ENCODE measurements at places on chromosomes 11 and 22.

DNA sequence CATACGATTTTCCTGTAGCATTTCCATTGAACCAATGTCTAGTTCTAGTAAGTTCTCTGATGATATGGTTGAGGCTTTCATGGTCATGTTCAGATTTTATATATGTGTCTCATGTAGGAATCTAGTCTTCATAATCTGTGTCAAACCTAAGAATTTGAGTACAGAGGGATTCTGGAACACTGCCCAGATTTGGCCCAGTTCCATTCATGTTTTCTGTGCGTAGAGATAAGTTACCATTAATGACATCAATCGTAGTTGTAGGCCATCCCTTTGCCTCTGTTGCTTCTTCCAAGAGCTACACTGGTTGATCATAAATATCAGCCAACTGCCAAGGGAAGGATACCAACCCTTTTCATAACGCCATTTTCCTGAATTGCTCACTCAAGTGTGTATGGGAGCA is 23.3 kb downstream of the ST3GAL4 start:
- no peak for DNase-seq

- no peak for DNase-seq
Observed at GRCh38 chr22:36368359-36368983, 19.3 kb downstream of the MYH9 start.

DNA sequence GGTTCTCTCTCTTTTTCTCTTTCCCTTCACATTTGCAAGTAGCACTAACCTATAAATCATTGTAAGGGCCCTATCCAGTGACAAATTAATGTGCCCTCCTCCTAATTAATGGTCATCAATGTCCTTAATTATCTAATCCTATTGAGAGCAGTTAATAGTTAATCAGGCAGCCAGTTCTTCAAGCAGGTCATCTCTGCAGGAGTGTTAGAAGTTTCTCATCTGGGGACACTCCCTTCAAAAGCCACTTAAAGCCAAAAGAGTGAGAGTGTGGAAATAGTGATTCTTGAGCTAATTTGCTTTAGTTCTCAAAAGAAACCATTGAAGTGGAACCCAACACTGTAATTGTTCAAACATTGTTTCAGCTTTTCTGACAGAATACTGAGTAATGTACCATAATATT is 141.6 kb downstream of the ELP4 start:
- no peak for DNase-seq

DNA sequence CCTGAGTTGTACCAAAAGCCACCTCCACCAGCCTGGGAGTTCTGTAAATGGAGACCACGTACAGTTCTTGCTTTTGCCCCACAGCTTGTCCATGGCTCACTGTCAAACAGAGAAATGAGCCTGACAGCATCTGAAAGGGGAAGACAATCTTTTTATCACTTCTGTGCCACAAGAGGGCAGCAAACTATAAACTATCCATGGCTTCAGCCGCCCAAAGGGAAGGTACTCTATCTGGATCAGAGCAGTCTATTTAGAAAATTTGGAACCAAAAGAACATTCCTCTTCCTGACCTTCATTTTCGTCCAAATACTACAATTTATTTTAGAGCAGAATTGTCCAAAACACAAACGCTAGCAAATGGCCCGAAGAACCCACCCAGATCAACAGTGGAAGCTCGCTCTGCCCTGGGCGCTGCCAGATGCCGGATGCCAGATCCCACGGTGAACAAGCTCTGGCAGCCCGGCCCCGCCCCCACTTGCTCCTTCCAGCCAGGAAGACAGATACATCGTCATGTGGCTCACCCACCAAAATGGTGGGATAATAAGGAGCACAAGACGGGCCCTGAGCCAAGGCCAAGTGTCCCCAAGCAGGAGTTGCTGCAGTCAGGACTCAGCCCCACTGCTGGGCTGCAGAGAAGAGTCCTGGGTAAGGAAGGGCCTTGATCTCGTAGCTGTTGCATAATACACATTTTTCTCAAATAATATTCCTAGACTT is 23.9 kb upstream of the SCGB1A1 start:
- no peak for DNase-seq

DNA sequence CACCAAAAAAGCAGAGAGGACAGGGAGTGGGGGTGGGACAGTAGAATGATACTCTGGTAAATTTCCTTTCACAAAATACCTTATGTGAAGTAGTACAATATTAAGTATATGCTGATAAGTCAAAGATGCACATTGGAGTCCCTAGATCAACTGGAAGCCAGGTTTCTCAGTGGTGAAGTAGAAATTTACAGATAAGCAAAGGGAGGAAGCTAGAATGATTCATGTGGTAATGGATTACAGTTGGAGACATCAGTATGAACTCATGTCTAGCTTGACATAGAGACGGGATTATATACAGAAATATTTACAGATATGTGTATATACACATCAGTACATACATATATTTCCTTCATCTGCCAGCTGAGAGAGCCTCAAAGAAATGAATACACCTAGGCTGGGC is 21.5 kb downstream of the PLEKHB1 start:
- no peak for DNase-seq

GRCh38 chr11:57619331-57619730 is 21.8 kb downstream of the SERPING1 start:
- DNase-seq: no peak

GRCh38 chr11:72245263-72245816 is 1.4 kb upstream of the PHOX2A start:
- DNase-seq: no peak

DNA sequence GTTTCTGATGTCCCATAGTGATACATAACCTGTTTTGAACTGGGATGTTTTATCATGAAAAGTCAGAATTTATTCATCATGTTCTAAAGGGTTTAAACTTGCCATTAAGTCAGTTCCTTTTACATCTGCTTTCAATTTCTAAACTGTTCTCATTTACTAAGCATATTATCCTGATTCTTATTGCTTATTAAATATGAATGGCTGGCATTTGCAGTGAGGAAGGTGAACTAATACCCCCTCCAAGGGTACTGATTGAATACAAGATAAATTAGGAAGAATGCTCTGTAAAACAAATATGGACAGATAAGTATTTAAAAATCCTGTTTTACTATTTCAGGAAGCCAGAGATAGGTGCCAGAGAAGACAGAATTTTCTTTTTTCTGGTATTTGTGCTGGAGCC is 70.8 kb upstream of the HORMAD2 start:
- no peak for DNase-seq

GRCh38 chr11:85407648-85408047 is 219.5 kb downstream of the DLG2 start:
- no peak for DNase-seq

GRCh38 chr11:61171907-61172306 is 10.7 kb upstream of the VPS37C start:
- no peak for DNase-seq

- no peak for DNase-seq
Observed at GRCh38 chr22:38733724-38734381, 21.9 kb downstream of the SUN2 start.

DNA sequence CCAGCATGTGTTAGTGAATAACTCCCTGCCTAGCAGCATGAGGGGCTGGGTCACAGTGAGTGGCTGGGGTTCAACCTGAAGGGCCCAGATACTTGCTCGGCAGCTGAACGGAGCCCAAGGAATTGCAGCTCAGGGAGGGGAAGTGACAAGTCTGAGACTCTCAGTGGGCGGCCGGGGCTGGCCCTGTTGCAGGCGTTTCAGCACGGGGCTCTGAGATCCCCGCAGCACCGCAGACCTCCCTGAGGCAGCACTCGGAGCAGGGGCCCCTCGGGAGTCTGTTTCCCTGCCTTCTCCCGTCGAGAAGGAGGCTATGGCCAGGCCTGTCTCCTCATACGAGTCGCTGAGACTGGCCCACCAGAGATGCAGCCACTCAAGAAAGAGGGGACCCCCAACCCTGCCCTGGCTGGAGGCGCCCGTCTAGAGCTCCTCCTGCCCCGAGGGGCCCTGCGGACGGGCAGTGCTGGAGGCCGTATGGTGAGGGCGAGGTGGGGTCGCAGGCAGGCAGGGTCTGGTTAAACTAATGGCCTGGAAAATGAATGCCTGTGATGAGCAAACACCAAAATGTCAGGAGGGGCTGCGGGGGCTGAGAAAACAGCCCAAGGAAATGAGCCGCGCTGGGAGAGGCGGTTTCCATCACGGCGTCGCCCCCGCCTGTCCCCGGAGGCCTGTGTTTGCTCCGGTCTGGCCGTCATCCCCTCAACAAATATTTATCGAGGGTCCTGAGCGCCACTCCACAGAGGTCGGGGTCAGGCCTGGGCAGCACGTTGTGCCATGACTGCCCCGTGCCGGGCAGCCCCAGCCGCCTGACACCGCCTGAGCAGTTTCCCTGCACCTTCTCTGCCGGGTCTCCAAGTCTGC is 9.3 kb downstream of the TSSC4 start:
- no peak for DNase-seq

GRCh38 chr11:5712507-5712906 is 22.9 kb downstream of the TRIM22 start:
- DNase-seq: no peak

- no peak for DNase-seq
Observed at GRCh38 chr22:19065929-19066328, 56.3 kb downstream of the DGCR2 start.

- DNase-seq: no peak
Observed at GRCh38 chr11:109865548-109866186, 227.5 kb upstream of the ZC3H12C start.

DNA sequence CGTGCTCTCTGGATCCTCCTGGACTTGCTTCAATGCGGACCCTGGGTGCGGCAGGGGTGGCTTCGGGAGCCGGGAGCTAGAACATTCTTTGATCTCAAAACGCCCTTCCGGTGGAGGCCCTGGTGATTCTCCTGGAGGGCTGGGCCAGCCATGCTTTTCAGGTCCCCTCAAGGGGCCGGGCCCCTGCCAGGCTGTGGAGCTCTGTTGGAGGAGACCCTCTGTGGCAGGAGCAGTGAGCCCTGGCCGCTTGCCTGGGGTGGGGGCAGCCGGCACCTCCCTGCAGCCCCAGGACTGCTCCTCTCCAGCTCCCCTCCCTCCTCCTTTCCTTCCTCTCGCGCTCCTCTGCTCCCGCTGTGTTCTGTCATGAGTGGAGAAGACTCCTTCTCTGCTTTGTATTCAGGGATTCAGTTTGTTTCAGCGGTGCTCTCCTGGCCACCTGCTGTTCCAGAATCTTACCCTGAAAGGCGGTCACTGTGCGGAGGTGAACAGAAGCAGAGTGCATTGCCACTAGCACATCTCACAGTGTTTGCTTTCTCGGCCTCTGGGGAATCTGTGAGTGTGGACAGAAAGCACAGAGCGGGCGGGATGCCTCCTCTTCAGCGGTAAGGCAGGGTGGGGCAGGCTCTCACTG is 289.1 kb downstream of the TBC1D22A start:
- DNase-seq: no peak

DNA sequence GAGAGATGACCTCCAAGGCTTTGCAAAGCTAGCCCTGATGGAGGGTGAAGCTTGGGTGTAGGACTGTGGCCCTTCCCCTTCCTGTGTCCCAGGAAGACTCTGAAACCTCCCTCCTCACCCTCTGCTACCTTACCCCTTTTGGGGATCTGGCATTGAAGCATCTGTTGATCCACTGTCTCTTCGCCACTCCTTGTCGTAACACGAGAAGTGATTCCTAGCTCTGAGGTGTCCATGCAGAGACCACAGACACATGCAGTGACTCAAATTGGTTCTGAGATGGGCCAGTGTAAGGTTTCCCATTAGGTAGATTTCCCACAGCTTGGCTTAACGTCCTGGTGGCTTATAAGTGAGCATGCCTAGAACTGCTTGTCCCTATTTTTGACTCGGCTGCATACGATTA is 101.4 kb downstream of the ZBTB16 start:
- no peak for DNase-seq

DNA sequence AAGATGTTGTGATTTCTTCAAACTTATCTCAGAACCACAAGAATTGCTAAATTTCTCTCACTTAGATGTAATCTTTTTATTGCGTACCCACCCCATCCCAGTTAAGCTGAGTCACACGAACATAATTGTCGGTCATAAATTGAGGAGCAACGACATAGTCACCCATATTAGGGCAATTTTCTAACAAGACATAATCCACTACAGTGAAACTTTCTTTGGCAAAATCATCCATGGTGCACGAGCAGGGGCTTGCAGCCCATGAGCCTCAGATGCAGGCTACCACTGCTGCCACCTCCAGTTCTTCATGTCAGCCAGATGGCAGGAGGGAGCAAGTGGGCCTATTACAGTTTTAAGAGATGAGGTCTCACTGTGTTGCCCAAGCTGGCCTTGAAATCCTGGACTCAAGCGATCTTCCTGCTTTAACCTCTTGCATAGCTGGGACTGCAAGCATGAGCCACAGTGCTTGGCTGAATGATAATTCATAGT is 70.3 kb upstream of the GRK2 start:
- no peak for DNase-seq

DNA sequence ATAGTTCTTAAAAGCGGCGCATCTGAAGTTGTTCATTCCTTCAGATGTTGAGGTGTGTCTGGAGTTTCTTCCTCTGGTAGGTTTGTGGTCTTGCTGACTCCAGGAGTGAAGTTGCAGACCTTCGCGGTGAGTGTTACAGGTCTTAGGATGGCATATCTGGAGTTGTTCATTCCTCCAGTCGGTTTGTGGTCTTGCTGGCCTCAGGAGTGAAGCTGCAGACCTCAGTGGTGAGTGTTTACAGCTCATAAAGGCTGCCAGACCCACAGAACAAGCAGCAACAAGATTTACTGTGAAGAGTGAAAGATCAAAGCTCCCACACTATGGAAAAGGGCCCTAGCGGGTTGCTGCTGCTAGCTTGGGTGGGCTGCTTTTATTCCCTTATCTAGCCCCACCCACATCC is 201.7 kb upstream of the PDGFD start:
- no peak for DNase-seq

DNA sequence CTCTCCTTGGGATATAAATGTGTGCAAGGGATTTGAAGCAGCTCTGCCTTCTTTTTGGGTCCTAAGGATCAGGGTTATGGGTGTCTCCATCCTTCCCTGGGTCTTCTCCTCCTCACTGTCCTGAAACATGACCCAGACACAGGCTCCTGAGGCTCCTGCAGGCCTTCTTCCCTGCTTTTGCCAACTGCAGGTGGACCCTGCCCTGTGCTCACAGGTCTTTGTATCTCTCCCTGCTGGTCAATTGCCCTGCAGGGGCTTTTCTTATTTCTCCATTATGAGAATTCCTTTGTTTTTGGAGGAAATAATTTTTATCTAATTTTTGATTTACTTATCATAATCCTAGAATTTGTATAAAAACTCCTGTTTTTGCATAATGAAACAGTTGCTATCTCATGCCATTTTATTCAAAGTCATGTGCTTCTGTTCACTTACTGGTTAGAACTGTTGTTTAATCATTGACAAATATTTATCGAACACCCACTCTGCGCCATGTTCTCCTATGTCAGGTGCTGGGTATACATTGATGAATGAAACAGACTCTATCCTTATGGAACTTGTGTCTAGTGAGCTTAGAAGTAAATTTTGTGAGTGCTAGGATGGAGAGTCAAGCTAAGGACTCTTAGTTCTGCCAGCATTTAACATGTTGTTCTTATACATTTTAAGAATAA is 89.7 kb upstream of the TOP3B start:
- no peak for DNase-seq
